ENCODE measurements at places on chromosomes 5 and 9.

DNA sequence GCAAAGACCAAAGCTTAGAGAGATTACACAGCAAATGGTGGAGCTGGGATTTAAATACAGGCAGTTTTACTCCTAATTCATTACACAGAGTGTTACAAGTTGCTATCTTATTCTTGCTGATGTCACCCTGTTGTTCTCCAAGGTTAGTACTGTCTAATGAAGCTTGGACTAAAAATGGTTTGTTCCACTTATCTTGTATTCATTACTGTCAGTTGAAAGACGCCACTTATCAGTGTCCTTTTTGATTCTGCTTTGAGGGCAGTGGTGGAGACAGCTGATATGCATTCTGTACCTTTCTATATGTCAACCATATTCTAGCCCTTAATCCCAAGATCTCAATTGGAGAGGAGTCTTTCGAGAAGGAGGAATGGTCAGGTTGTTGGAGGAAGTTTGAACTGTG is 14.0 kb upstream of the DENND4C start:
- no peak for DNase-seq

- DNase-seq: peak; percentile 35
Measured at GRCh38 chr5:9356351-9356825, 189.5 kb downstream of the SEMA5A start.

GRCh38 chr5:42521406-42521805 is 98.2 kb downstream of the GHR start:
- no peak for DNase-seq

GRCh38 chr9:92312887-92313623 is 12.1 kb downstream of the NOL8 start:
- peak; percentile 23 for DNase-seq

DNA sequence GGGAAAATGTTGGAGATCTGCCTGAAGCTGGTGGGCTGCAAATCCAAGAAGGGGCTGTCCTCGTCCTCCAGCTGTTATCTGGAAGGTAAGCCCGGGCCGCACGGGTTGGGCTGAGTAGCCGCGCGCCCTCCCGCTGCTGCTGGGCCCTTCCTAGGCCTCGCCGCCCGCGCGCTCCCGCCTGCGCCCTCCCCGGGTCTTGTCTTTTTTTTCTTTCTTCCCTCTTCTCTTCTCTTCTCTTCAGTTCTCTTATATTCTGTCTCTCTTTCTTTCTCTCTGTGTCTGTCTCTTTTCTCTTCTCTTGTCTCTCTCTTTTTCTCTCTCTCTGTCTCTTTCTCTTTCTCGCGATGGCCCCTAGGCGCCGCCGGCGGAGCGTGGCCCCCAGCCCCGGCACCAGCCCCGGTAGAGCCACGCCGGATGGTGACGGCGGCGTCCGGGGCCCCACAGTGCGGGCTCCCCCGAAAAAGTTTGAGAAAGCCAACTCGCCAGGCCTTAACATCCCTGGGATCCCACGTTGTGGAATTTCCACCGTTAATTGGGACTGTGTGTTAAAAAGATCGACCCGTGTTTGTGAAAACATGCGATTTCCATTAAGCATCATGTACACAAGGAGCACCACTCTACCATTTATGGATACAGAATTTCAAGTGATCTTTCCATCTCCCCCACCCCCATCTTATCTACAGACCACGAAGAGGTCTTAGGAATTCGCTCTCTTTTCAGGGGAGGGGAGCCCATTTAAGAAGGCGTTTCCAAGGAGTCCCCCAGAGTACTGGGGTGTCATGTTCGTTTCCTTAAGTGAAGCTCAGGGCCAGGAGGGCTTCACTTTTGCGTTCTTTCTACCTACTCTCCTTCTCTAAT is 616 bp downstream of the ABL1 start:
- peak; percentile 55 for DNase-seq

- peak; percentile 62 for DNase-seq
Measured at GRCh38 chr5:80141147-80141671, 106.1 kb downstream of the THBS4 start.

GRCh38 chr9:132486706-132487350 is 76.8 kb downstream of the CFAP77 start:
- no peak for DNase-seq

- DNase-seq: no peak
Measured at GRCh38 chr5:67020096-67020615, 176.4 kb downstream of the CD180 start.

DNA sequence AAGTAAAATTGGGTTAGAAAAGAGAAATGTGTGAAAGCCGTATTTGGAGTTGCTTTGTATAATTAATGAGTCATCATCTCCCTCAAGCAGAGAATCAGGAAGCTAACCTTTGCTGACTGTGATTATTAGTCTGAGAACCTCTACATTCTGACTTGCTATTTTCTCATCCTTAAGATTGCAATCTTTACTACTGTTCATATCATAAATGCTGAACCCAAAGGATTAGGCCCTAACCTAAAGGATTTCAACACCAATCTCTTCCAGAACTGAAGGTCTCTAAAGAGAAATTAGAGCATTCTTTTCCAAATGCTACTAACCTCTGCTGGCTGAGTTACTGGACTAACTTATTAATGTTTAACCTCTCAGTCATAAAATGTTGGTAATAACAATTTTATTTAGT is 538.1 kb upstream of the MEF2C start:
- DNase-seq: peak; percentile 64

DNA sequence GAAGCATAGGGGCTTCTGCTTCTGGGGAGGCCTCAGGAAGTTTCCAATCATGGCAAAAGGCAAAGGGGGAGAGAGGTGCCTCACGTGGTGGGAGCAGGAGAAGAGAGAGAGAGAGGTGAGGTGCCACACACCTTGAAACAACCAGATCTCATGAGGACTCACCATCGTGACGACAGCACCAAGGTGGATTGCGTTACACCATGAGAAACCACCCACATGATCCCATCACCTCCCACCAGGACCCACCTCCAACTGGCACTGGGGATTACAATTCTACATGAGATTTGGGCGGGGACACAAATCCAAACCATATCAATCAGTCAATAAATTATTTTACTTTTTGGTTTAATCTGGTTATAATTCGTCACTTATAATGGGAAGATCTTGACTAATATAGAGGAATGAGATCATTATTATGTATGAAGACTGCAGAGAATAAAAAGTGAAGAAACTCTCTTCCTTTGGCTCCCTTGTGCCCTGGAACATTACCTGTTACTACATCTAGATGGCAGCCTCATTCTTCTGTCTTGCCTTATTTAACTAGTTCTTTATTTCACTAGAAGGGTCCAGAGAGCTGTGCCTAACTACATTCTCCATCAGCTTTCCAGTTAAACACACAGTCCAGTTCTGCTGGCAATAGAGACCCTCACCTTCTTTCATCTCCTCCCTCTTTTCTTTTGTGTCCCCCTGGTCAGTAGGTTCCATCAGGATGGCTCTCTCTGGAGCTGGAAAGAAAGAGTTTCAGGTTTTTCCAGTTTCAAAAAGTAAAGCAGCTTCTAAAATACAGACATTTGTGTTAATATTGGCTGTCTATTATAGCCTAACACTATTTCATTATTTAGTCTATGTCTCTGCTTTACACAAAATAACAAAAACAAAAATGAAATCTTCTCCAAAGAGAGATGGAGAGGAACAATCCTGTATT is 21.7 kb upstream of the SPINK7 start:
- DNase-seq: peak; percentile 53

GRCh38 chr9:89808076-89808755 is 203.4 kb downstream of the GADD45G start:
- DNase-seq: peak; percentile 54

- no peak for DNase-seq
Measured at GRCh38 chr5:32309761-32310160, 3.0 kb downstream of the MTMR12 start.

GRCh38 chr5:55711507-55712022 is 559 bp downstream of the SLC38A9 start:
- peak; percentile 8 for DNase-seq

DNA sequence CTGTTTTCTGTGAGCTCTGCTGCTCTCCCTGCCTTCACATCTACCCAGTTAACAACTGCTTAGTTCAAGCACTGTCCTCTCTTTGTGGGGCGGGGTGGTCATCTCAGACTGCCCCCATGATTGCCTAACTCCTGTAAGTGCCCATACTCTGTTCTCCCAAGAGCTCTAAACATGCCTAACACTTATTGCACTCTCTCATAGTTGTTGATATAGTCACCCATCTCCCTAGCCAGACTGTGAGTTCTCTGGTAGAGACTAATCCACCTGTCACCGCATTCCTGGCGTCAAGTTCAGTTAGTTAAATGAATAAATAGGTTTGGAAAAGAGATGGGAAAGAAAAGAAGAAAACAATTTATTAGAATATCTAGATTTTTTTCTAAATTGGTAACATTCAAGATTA is 18.3 kb upstream of the MUSK start:
- peak; percentile 45 for DNase-seq

DNA sequence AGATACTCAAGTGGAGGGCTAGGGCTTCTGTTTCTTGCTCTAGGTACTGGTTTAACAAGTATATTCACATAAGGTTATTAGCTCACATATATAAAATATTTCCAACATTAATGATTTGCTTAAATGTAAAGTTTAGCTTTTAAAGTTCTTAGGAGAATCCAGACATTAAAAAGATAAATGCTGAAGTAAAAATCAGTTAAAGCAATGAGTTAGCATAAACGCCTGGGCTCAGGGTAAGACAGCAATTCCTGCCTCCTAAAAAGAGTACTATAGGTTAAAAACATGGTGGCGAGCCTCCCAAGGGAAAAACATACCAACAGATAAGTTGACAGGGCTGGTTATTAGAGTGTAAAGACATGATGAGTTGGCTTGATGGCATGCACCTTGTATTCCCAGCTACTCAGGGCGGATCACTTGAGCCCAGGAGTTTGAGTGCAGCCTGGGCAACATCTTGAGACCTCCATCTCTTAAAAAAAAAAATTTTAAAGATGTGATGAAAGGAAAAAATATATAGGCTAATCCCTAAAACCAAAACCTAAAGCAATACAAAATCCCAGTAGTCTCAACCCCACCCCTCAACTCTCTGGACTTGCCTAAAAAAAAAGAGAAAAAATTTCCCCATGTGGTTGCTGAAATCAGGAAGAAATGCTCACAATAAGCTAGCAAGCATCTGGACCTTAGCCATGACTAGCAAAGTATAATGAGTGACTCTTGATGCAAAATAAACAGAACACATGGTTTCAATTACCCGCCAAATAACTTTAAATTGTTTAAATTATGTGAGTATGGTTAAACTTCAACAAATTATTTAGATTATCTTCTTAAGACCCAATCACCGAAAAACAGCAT is 3.6 kb downstream of the GOLPH3 start:
- peak; percentile 59 for DNase-seq

DNA sequence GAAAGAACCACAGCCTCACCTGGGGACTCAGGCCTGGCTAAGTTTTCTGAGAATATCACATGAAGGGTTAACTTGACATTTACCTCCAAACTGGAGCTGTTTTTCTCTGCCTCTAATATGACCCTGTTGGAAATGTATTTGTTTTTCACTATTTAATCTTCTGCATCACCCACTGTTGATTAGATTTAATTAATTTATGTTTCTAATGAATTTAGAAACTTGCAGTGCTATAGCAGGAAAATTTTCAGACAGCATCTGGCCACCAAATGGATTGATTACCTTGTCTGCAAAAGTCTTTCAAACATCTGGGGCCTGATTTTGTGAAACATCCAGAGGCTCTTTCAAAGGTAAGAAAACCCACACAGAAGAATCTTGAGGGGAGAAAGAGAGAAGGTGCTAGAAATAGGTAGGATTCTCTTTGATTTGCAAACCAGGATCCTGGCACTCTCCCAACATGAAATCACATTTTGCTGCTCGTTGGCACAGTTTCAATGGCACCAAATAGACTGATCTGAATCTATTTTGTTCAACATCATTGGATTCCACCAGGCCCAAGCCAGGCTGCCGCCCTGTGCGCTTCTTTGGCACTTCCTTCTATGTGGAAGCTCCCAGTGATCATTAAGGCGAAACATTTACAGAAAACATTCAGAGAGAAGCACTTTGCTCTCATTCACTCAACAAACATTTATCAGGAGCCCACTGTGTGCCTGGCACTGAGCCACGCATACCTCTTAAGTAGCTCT is 157.3 kb downstream of the PPP2R2B start:
- no peak for DNase-seq

- no peak for DNase-seq
Measured at GRCh38 chr9:86955561-86955960, 8.3 kb upstream of the GAS1 start.

DNA sequence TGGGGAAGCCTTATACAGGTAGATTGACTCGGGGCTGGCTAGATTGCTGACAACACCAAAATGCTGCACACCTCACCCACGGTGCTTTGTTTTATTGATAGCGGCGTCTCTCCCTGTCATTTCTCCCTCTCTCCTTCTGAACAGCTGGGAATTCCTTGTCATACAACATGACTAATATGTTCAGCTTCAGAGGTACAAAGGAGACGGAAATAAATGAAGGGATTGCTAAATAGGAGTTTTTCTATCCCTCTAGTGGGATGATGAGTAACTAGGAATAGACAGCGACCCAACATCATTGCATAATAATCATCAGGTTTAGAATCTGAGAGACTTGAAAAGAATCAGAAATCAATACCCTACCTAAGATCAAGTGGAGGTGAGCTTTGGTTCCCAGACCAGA is 337.7 kb upstream of the PANK3 start:
- no peak for DNase-seq

DNA sequence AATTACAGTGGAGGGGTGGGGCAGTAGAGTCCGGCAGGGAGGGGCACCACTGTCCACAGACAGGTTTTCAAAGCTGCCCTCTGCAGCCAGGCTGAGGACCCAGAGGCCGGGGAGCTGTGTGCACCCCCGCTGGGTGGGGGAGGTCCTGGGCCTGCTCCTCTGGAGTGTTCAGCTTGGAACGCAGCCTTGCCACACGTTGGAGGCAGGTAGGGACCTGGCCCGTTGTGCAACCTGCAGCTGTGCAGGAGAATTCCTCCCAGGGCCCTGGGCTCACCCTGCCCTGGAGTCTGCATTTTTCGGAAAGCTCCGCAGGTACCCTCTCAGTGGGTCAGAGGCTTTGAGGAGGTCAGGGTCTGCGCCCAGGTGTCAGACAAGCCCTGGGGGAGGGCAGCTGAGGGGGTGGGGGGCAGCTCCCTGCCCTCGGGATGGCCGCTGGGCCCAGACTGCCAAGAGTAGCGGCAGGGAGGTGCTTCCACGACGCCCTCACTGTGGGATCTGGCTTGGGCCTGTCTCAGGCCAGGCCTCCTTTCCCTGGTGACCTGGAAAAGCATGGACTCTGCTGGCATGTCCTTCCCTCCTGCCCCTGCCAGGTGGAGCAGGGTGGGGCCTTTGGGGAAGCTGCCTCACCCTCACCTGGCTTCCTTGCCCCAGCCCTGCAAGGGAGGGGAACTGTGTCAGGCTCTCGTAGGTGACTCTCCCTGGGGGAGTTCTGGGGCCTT is 29.5 kb downstream of the RXRA start:
- DNase-seq: no peak

GRCh38 chr5:172288465-172288864 is 4.9 kb upstream of the UBTD2 start:
- DNase-seq: no peak

GRCh38 chr5:947626-948471 is 55.2 kb downstream of the TRIP13 start:
- no peak for DNase-seq

GRCh38 chr5:78003919-78004318 is 227.8 kb upstream of the TBCA start:
- no peak for DNase-seq

All from choroid plexus epithelial cell (primary cell).